ENCODE measurements at places on chromosomes 1 and 21.

GRCh38 chr1:5564578-5565257 is 427.5 kb downstream of the NPHP4 start:
- no peaks in the 10 kb centered on the region for H3K4me1 ChIP-seq
- peaks cover 8% of the 10 kb centered on the region for H3K27me3 ChIP-seq
- peaks cover 52% of the 10 kb centered on the region for H3K36me3 ChIP-seq
- H3K4me3 ChIP-seq: no peak overlapping the region
- DNase-seq: no peak

- DNase-seq: no peak
These were observed 451.7 kb downstream of the SIPA1L2 start for GRCh38 chr1:232178191-232178590.

- no peak for DNase-seq
- H3K27me3 ChIP-seq: no peaks in the 10 kb centered on the region
- no peaks in the 10 kb centered on the region for H3K36me3 ChIP-seq
- no peak overlapping the region for H3K27ac ChIP-seq
- no peak overlapping the region for H3K4me3 ChIP-seq
These were observed 55.9 kb downstream of the BCAR3 start for GRCh38 chr1:93625582-93626327.

DNA sequence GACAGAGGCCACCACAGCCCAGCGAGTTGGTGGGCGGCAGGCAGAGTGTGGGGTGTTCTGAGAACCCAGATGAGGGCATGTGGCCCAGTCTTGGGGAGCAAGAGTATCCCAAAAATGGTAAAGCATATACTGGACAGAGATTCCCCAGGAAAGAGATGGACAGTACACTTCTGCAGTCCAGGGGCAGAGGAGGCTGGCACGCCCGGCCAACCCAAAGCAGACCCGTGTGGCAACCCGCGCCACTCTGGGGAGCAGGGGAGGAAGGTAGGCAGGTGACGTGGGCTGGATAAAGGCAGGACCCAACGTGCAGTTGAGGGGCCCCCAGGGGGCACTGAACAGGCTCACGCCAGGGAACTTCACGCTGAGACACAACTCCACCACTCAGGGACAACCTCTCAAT is 46.4 kb upstream of the RIPK4 start:
- no peak overlapping the region for H3K4me3 ChIP-seq
- H3K27me3 ChIP-seq: no peaks in the 10 kb centered on the region
- H3K36me3 ChIP-seq: peaks cover 14% of the 10 kb centered on the region
- no peak overlapping the region for H3K27ac ChIP-seq

DNA sequence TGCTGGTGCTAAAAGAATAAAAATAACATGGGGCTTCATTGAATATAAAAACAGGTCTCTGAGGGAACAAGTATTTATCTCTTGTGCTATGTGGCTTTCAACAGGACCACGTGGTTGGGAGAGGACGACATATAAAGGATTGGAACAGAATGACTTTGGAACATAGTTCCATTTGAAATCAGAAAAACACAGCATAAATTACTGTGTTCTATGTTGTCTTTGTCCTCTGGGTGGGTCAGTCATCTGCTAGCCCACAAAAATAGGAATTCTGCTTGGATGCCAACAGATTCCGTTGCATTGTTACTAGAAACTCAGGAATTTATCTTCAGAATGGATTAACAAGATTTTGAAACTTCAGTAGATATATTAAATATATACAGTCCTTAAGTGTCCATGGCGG is 5.9 kb downstream of the CEP85 start:
- no peak overlapping the region for H3K4me3 ChIP-seq
- no peaks in the 10 kb centered on the region for H3K27me3 ChIP-seq
- no peak overlapping the region for H3K27ac ChIP-seq
- no peak for DNase-seq

DNA sequence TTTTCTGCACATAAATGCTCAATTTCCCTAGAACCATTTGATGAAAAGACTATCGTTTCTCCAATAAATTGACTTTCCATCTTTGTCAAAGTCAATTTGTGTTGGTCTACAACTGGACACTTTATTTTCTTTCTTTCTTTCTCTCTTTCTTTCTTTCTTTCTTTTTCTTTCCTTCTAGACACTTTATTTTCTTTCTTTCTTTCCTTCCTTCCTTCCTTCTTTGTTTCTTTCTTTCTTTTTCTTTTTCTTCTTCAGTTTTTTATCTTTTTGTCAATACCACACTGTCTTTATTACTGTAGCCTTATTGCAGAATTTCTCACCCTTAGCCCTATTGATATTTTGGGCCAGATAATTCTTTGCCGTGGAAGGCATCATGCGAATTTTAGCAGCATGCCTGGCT is 73.5 kb downstream of the FASLG start:
- H3K4me3 ChIP-seq: no peak overlapping the region
- peaks cover 12% of the 10 kb centered on the region for H3K36me3 ChIP-seq
- H3K27me3 ChIP-seq: no peaks in the 10 kb centered on the region
- H3K27ac ChIP-seq: no peak overlapping the region
- no peaks in the 10 kb centered on the region for H3K4me1 ChIP-seq
- no peak for DNase-seq

DNA sequence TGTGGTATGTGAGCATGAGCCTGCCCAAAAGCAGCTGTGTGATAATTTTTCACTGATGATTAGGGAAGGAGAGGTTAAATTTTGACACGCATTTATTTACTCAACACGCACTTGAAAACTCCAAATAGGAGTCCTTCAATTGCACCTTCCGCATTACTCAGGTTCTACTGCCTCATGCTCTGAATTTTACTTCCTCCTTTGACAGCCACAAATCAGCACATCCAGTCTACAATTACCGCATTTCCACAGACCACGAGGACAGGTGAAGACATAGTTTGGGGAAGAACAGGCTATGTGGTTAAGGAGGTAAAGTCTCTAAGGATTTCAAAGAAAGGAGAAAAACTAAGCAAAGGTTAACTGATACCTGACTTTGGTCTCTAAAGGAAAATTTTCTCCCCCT is 2.6 kb downstream of the CAPN8 start:
- H3K27me3 ChIP-seq: no peaks in the 10 kb centered on the region
- H3K4me1 ChIP-seq: peaks cover 13% of the 10 kb centered on the region
- no peaks in the 10 kb centered on the region for H3K36me3 ChIP-seq
- no peak overlapping the region for H3K27ac ChIP-seq
- DNase-seq: no peak
- H3K4me3 ChIP-seq: no peak overlapping the region

- H3K4me1 ChIP-seq: peaks cover 21% of the 10 kb centered on the region
- H3K36me3 ChIP-seq: no peaks in the 10 kb centered on the region
- no peak for DNase-seq
- H3K4me3 ChIP-seq: no peak overlapping the region
These were observed 595 bp upstream of the DDR2 start for GRCh38 chr1:162631546-162632191.

- no peaks in the 10 kb centered on the region for H3K36me3 ChIP-seq
- DNase-seq: no peak
- no peak overlapping the region for H3K27ac ChIP-seq
These were observed 19.1 kb upstream of the ATF3 start for GRCh38 chr1:212589446-212589845.

GRCh38 chr1:36559061-36559460 is 76.3 kb upstream of the CSF3R start:
- no peak for DNase-seq
- H3K4me3 ChIP-seq: no peak overlapping the region
- no peak overlapping the region for H3K27ac ChIP-seq
- no peaks in the 10 kb centered on the region for H3K4me1 ChIP-seq
- H3K36me3 ChIP-seq: no peaks in the 10 kb centered on the region

DNA sequence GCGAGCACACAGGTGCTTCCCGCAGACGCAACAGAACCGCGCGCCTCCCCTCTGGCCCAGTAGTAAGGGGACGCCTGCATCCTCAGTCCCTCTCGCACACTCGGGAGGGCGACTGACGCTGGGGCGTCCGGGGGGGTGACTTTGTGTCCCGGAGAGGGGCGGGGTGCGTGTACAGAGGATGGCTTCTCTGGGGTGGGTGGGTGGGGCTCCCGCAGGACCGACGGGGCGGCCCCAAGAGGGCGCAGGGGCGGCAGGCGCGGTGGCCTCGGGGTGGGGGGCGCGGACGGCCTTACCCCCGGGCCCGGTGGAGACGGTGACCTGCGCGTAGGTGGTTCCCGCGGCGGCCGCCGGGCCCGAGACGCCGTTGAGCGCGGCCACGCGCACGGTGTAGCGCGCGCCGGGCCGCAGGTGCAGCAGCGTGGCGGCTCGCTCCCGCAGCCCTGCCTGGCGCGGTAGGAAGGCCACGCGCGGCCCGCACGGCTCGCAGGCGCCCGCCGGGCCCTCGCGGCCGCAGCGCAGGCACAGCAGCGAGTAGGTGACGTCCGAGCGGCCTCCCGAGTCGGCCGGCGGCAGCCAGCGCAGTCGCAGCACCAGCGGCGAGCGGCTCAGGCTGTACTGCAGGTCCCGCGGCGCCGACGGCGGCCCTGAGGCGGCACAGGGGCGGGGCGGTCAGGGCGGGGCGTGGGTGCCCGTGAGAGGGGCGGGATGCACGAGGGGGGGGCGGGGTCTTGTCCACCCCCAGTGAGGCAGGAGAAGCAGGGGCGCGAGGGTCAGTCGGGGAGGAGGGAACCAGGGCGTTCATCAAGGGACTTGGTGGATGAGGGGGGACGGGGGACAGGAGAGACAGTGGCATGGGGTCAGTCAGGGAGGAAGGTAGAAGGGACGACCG is 12.1 kb downstream of the EPHA10 start:
- H3K36me3 ChIP-seq: no peaks in the 10 kb centered on the region
- H3K4me1 ChIP-seq: peaks cover 2% of the 10 kb centered on the region
- H3K4me3 ChIP-seq: peak overlapping the region; percentile 73
- DNase-seq: peak; percentile 62
- no peak overlapping the region for H3K27ac ChIP-seq
- peaks cover 34% of the 10 kb centered on the region for H3K27me3 ChIP-seq

- H3K27me3 ChIP-seq: peaks cover 17% of the 10 kb centered on the region
- no peaks in the 10 kb centered on the region for H3K36me3 ChIP-seq
- no peak overlapping the region for H3K27ac ChIP-seq
- H3K4me3 ChIP-seq: no peak overlapping the region
- no peak for DNase-seq
These were observed 75.2 kb downstream of the PAX7 start for GRCh38 chr1:18705811-18706210.

DNA sequence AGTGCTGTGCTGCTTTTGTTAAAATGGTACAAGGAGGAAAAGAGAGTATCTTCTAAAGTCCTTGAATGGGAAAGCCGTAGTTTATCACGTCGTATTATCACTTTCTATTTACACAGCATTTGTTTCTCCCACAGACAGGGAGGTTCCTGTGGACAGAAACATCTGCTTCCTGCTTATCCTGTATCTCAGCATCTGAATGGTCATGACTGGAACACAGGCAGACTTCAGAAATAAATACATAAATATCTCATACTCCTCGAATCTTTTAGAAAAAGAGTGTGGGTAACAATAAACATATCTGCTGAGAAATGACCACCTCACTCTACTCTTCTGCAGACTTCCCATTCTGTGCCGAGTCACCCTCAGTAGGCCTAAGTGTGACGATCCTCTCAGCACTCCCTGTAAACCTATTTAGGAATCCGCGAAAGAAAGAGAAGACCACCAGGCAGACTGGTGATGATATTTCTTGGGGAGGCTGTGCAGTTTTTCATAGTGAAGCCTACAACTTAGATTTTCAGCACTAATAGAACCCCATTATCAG is 393.5 kb downstream of the SMYD3 start:
- H3K4me1 ChIP-seq: peaks cover 12% of the 10 kb centered on the region
- no peak for DNase-seq
- peaks cover 16% of the 10 kb centered on the region for H3K36me3 ChIP-seq
- peak overlapping the region; percentile 42 for H3K27ac ChIP-seq
- H3K4me3 ChIP-seq: no peak overlapping the region
- H3K27me3 ChIP-seq: no peaks in the 10 kb centered on the region
